GM13976 (cell line): ENCODE measurements at places on chromosomes 12 and 14.
A peak's percentile ranks its signal among the peaks of the same experiment; 100 is the strongest.

- DNase-seq, result no peak
Measured at GRCh38 chr12:100382338-100382737, 25.5 kb downstream of the SLC17A8 start.

DNA sequence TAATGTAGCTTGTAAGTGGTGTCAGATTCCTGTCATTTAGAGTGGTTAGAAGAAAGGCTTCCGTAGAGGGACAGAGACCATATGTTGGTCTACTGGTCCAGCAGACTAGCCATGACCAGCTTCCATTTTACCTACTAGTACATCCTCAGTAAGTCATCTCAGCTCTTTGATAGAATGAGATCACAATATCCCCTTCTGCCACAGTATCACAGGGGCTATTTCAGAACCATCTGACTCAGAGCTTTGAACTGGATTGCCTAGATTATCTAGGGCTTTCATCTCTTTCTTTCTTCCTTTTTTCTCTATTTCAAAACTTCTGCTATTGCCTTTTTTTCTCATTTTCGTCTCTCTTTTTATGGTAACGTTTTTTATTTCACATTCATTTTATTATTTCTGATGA is 4.7 kb downstream of the ZDHHC17 start:
- DNase-seq, result no peak

GRCh38 chr14:28931999-28932398 is 165.4 kb downstream of the FOXG1 start:
- no peak for DNase-seq

- peak; percentile 66 for DNase-seq
Measured at GRCh38 chr14:91649930-91650329, 82.0 kb downstream of the CATSPERB start.

- no peak for DNase-seq
Measured at GRCh38 chr12:103960616-103961227, 5.0 kb upstream of the TDG start.

DNA sequence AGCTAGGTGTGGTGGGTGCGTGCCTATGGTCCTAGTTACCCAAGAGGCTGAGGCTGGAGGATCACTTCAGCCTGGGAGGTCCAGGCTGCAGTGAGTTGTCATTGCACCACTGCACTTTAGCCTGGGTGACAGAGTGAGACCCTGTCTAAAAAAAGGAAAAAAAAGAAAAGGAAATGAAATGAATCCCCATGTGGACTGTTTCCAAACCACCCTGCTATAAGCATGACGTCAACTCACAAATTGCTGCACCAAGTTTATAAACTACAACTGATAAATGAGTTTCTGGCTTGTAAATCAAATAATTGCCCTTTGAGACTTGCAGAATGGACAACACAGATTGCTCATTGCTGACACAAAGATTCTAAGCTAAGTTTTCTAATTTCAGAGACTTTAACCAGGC is 51.0 kb upstream of the STK38L start:
- no peak for DNase-seq

GRCh38 chr14:26400373-26400772 is 197.5 kb downstream of the NOVA1 start:
- no peak for DNase-seq

DNA sequence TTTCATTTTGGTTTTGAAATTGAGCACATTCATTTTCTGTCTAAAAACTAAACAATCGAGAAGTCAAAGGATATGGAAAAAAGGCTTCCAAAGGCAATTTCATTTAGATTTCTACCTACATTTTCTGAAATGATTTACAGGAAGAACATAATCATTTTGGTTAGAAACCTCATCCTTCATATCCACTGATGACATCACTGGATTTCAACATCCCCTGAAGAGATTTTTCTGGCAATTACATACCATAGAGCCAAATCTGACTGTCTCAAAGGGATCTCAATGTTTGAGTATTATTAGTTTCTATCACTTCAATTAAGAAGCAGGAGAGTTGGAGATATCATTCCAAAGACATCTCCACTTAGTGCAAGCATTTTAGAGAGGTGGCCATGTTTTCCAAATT is 137.8 kb downstream of the TTC7B start:
- no peak for DNase-seq

DNA sequence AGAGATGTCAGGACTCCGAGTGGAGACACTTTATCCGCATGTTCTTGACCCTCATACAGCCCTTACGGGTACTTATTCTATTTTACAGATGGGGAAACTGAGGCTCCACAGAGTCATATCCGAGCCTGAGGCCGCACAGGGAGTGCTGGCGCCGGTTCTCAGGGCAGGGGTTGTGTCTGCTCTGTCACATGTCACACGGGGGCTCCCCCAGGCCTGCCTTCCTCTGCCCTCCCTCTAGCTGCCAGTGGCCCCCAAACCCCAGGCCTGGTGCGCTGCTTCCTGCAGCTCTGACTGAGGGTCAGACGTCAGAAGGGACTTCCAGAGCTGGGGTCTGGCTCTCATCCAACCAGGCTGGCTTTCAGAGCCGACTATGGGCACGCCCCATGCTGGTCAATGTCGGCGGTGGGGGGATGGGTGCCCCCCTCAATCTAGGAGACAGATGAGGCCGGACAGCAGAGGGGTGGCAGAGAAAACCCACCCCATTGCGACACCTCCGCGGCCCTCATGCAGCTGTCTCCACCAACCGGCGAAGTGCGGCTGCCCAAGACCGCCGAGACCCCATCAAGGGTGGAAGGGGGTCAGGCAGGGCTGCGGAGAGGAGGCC is 811 bp upstream of the INF2 start:
- DNase-seq, result no peak

DNA sequence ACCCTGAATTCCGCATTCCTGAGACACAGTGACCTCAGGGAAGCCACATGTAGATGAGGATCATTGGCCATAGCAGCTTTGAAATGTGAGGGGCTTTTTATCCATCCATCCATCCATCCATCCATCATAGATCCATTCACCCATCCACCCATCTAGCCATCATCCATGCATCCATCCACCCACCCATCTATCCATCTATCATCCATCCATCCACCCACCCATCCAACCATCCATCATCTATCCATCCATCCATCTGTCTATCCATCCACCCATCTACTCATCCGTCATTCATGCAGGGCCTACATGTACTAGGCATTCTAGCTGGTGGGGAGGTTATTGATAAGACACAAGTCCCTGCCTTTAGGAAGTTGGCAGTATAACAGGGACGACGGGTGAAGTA is 27.9 kb upstream of the CEBPE start:
- no peak for DNase-seq
